Spinal cord (tissue), 10 donors: ENCODE measurements at places on chromosomes 11 and 22. TPM values are rescaled to one million over a fixed set of nuclear protein-coding genes. Genes with fewer than 3 reads are reported as not detected.

DNA sequence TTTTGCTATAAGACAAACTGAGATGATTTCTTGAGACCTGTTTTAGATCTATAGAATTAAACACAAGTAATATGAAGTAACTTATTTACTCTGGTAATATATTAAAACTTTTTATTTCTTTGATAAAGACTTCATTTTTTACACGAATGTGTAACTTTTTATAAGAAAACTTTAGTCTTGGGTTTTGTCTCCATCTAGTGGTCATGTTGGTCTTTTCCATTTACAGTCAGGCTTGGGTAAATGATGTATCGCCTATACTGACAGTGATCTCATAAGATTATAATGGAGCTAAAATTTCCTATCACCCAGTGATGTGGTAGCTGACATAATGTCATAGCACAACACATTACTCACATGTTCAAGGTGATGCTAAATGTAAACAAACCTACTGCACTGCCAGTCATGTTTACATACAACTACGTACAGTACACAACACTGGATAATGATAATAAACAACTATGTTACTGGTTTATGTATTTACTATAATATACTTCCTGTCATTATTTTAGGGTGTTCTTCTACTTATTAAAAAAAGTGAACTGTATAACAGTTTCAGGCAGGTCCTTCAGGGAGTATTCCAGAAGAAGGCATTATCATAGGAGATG is 7.5 kb upstream of the C11orf97 start:
- no peak for DNase-seq

GRCh38 chr11:12393691-12394090 is 16.3 kb downstream of the PARVA start:
- no peak for DNase-seq

- no peak for DNase-seq
Observed at GRCh38 chr11:1743585-1744136, 6.7 kb downstream of the IFITM10 start.

DNA sequence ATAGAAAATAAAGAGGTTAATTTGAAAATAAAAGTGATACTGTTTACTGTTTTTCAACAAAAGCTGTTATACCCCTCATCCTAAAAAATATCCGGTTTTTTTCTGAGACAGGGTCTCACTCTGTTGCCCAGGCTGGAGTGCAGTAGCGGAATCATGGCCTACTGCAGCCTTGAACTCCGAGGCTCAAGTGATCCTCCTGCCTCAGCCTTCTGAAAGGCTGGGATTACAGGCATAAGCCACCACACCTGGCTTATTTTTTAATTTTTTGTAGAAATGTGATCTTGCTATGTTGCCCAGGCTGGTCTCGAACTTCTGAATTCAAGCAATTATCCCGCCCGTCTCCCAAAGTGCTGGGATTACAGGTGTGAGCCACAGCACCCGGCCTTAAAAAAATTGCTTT is 35.7 kb downstream of the ALG9 start:
- no peak for DNase-seq

The OR5A1 gene
- total RNA-seq, result not detected

- no peak for DNase-seq
Observed at GRCh38 chr11:109077291-109077920, 344.6 kb upstream of the C11orf87 start.

DNA sequence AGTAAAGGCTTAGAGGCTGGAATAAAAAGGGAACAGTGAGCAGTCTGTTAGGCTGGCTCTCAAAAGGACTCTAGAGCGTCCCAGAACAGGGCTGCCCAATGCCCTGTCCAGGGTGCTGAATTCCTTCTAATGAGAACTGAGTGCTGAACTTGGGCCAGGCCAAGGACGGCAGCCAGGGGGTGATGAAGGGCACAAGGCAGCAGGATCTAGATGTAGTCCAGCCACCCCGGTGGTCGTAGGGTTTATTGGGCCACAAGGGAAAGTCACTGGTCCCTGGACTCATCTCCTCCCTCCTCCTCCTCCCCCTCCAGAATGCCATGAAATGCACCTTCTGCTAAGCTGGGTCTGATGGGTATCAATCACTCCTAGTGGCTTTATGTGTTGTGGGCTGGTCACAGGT is 19.2 kb downstream of the NPTXR start:
- DNase-seq, result peak; percentile 54

- no peak for DNase-seq
Observed at GRCh38 chr11:123575441-123575840, 79.0 kb downstream of the SCN3B start.

DNA sequence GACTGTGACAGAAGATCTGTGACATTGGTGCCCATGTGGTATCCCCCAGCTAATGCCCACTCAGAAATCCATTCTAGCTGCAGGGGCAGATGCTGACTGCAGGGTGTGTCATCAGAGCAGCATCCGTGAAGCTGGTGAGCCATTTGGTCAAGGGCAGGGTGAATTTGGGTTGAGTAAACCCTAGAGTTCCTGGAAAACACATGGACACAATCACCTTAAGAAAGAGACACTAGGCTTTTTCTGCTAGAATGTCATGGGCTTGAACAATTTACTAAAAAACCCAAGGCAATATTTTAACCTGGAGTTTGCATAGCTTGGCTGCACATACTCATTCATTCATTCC is 100.0 kb downstream of the ADAMTS15 start:
- DNase-seq, result no peak

The ARHGAP8 gene
- 0.69 TPM for total RNA-seq

GRCh38 chr22:30248484-30248883 is 1.9 kb upstream of the LIF start:
- DNase-seq, result no peak

- no peak for DNase-seq
Observed at GRCh38 chr11:97732011-97732632, 1288.6 kb upstream of the CNTN5 start.

- DNase-seq, result peak; percentile 41
Observed at GRCh38 chr11:22371160-22371559, 33.0 kb downstream of the SLC17A6 start.

DNA sequence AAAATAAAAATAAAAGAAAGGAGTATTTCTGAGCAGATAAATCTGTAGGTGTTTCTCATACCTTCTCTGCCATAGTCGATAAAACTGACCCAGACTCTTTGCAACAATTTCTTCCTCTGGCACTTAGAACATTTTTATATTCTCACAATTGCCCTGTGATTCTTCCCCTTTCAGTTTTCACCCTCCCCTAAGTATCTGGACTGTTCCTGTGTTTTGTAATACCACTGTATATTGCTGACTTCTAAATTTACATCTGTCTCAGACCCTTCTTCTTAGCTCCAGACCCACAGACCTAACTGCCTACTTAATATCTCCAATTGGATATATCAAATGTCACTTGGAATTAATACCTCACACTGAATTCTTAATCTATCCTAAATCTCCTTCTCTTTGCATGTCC is 133.4 kb upstream of the DDI1 start:
- no peak for DNase-seq

The NLRP14 gene
- total RNA-seq, result 2.2 TPM

The ZNRF3 gene
- total RNA-seq, result 10.4 TPM

DNA sequence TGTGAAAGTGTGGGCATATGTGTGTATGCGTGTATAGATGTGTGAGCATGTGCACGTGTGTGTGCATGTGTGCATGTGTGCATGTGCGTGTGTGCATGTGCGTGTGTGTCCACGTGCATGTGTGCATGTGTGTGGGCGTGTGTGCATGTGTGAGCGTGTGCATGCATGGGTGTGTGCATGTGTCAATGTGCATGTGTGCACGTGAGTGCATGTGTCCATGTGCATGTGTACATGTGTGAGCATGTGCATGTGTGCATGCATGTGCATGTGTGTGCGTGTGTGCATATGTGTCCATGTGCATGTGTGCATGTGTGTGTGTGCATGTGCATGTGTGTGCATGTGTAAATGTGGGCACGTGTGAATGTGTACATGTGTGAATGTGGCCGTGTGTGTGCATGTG is 95.3 kb downstream of the ST3GAL4 start:
- DNase-seq, result no peak

DNA sequence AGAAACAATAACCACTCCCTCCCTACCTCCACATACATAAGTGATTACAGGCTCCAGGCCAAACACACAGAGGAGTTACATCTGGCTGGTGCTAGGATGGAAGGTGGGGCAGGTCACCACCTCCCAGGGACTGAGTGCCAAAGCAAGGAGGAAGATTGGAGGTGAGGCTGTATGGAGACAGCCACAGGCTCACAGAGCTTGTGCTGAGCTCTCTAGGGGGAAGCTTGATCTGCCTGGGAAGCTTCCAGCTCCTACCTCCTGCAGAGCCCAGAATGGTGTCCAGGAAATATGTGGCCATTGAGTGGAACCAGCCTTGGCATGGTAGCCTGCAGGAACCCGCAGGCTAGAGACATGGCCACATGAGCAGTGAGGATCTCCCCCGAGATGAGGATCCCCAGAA is 3.6 kb upstream of the MED15 start:
- no peak for DNase-seq
